CD4-positive, alpha-beta T cell treated with Interleukin-15 for 4 hours (primary cell): ENCODE measurements at places on chromosomes 5 and 9.

- DNase-seq = no peak
These were observed 50.1 kb downstream of the TMEM167A start for GRCh38 chr5:83026930-83027687.

DNA sequence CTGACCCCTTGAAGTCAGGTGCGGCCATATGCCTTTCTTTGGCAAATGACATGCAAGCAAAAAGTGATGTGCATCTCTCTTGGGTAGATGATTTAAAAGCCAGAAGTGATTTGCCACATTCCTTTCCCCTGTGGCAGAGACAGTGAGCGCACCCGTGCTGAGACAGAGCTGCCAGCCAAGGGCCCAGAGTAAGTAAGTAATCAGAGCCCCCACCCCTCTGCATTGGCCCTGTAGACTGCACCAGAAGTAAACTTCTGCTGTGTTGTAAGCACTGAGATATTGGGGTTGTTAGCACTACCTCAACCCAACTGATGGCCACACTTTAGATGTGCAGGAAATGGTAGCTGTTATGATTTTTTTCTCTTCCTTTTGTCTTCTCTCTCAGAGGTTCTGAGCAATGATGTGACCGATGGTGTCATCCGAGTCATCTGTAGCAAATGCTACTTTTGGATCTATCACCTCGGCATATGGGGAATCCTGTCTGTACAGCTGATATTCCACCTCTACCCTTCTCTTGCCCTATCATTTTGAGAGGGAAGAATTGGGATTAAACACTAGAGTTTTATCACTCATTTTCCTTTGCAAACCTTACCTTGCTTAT lies 58.0 kb downstream of the DOCK2 start:
- DNase-seq = no peak

- DNase-seq = no peak
These were observed 243.4 kb upstream of the KLF4 start for GRCh38 chr9:107732781-107733522.

DNA sequence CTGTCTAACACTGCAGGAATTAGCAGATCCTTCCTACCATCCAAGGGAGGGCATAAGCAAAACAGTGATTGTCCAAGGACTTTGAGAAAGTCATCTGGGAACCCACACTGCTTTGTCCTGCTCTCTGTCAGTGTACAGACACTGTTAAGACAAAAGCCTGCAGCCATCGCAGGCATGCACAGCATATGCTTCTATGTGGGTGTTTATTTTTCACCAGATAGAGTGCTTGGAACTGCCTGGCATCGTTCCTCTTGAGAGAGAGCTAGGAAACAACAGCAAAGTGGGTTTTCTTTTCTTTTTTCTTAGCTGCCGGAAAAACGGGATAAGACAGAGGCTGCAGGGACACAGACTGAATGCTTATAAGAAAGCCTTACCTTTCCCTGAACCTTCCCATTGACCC lies 212.3 kb downstream of the ICE1 start:
- no peak for DNase-seq

GRCh38 chr9:136671646-136672430 lies 9.1 kb downstream of the EGFL7 start:
- DNase-seq = peak; percentile 37

DNA sequence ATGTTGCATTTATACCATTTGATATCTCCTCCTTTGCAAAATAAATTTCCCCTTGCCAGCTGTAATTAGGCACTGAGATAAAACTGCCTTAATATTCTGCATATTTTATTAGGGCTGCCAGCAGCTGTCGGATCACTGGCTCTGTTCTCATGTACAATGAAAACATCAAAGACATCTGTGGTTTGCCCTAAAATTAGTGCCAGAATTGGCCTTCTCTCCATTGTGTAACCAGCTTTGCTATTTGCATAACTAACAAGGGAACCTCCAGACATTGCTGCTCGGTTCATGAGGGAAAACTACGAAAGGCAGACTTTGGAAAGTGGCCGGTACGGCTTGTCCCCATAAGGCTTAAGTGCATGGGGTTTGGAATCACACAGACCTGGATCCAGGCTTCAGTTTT lies 45.5 kb upstream of the KIF2A start:
- DNase-seq = no peak

DNA sequence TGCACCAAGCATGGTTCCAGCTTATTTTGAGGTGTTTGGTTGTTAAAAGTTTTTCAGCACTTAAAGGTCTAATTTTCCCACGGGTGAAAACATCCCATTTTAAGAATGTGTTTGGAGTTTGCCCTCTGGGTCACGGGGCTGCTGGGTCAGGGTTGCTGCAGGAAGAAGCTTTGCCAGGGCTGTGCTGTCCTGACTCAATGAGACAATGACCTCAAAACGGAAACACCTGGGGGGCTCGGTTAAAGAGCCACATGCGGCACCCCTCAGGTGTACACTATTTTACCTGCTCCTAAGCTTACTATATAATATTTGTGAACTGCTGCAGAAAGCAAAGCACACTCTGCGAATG lies 27.6 kb downstream of the UBE2QL1 start:
- no peak for DNase-seq

GRCh38 chr5:135876146-135876545 lies 19.5 kb downstream of the IL9 start:
- no peak for DNase-seq

- no peak for DNase-seq
These were observed 120.0 kb downstream of the ZNF354C start for GRCh38 chr5:179180061-179180610.

DNA sequence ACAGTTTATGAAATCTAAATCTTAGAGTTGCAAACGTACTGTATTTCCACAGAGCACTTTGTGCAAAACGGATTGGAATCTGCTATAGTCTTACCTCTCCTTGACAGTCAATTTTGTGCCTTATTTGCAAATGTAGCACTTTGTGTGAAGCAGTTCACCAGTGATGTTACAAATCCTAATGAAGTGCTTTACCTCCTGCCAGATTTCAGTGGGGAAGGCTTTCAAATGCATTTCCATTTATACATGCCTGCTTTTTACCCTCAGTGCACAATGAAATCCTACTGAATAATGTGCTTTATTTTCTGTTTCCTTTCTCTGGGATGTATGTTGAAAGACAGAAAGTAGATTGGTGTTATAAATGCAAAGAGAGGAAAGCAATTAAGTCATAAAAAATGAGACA lies 2141.6 kb upstream of the C9orf72 start:
- no peak for DNase-seq

DNA sequence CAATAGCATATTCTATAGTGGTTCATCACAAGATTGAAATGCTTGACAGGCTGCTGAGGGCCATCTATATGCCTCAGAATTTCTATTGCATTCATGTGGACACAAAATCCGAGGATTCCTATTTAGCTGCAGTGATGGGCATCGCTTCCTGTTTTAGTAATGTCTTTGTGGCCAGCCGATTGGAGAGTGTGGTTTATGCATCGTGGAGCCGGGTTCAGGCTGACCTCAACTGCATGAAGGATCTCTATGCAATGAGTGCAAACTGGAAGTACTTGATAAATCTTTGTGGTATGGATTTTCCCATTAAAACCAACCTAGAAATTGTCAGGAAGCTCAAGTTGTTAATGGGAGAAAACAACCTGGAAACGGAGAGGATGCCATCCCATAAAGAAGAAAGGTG lies 43.8 kb downstream of the GCNT1 start:
- DNase-seq = no peak

DNA sequence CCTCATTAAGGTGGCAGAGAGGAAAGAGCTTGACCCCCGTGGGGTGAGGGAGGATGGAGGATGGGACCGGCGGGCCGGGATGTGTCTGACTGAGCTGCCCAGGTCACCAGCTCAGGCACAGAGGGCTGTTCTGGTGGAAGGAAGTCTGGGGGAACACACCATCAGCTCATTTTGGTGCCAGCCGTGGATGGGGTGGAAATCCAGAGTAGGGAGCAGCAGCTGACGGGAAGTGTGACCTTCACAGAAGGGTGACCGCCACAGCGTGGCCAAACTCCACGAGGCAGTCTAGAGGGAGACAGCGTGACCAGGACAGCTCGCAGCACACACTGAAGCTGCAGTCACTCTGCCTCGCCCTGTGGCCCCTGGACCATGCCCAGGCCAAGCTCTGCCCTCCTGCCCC lies 45.3 kb upstream of the PHYKPL start:
- no peak for DNase-seq

- DNase-seq = no peak
These were observed 301.3 kb upstream of the SMARCA2 start for GRCh38 chr9:1713841-1714240.
